ENCODE measurements at places on chromosomes 16 and 17.

DNA sequence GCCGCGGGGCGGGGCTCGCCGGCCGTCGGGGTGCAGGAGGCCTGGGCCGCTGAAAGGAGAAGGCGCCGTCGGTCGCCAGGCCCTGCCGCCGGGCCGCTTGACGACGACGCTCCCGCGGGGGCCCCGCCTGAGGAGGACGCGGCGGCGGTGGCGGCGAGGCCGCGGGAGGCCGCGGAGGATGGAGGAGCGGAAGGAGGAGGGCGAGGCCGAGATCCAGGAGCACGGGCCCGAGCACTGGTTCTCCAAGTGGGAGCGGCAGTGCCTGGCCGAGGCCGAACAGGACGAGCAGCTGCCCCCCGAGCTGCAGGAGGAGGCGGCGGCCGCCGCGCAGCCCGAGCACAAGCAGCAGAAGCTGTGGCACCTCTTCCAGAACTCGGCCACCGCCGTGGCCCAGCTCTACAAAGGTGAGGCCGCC is 430 bp downstream of the HAPSTR1 start:
- DNase-seq, result no peak

DNA sequence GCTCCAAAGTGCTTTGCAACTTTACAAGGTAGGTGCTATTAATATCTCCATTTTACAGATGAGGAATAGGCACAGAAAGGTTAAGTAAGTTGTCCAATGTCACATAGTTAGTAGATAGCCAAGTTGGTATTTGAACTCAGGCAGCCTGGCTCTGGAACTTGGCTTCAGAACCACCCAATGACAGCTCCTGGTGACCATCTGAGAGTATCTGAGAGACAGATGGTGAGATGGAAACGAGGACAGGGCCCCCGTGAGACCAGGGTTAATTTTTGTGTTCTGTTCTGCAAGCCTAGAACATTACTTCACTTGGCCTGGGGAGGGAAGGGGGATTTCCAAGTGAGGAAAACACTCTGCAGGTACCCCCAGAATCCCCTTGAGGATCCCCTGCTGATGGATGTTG is 9.8 kb upstream of the TMEM132E start:
- DNase-seq, result no peak

DNA sequence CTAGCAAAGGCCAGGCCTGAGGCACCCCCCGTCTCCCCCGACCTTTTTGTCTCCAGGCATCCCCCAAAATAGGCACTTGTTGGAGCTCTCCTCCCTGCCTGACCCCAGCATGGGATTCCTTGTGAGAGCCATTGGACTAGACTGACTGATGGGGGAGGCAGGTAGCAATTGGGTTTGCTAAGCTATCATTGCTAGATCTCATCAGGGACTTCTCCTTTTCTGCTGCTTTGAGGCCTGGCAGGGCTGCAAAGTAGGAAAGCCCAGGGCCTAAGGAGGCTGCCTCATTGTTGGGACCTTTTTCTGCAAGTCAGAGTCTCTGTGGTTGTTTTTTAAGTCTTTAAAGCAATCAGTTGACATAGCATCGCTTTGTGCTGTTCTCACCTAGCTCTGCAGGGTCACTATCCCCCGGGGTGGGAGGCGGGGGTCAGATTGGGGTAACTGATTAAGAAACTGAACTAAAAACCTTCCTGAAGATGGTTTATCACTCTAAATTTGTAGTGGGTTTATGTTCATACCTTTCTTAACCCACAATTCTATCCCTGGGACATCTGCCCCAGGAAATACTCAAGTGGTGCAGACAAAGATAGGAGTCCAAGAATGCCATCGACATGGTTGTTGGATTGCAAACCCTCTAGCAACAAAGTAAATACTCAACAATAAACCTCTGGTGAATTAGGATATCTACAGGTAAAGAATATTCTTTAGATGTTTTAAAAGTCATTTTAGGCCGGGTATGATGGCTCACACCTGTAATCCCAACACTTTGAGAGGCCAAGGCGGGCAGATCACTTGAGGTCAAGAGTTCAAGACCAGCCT is 28.0 kb downstream of the LLGL2 start:
- DNase-seq, result no peak

- DNase-seq, result no peak
Observed at GRCh38 chr16:29644973-29645693, 17.9 kb upstream of the SPN start.

All from HFFc6 (cell line).